ENCODE measurements at places on chromosomes 5 and 9.

DNA sequence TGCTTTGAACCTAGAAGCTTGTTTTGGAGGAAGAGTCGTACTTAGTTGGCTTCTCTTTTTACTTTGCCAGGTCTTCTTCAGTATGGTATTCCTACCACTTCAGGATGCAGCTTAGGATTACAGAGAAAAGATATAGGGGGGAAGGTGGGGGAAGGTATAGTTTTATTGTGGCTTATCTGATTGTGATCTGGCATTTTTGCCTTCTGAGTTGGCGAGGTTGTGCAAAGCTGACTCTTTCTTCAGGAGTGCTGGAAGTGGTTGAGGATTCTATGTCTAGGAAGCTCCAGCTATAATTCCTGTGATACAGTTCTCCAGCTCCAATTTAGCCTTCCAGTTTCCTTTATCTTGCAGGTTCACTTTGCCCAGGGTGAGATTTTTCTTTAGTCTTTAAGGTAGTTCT lies 7.0 kb downstream of the CDC42SE2 start:
- no peak for DNase-seq

- DNase-seq: peak; percentile 41
Measured at GRCh38 chr9:116687074-116687753, at the start of gene TRIM32. Gene TRIM32, plus strand, starts transcription at chr9:116687305. Its CDS starts 10,438 bp downstream, at chr9:116697743.

DNA sequence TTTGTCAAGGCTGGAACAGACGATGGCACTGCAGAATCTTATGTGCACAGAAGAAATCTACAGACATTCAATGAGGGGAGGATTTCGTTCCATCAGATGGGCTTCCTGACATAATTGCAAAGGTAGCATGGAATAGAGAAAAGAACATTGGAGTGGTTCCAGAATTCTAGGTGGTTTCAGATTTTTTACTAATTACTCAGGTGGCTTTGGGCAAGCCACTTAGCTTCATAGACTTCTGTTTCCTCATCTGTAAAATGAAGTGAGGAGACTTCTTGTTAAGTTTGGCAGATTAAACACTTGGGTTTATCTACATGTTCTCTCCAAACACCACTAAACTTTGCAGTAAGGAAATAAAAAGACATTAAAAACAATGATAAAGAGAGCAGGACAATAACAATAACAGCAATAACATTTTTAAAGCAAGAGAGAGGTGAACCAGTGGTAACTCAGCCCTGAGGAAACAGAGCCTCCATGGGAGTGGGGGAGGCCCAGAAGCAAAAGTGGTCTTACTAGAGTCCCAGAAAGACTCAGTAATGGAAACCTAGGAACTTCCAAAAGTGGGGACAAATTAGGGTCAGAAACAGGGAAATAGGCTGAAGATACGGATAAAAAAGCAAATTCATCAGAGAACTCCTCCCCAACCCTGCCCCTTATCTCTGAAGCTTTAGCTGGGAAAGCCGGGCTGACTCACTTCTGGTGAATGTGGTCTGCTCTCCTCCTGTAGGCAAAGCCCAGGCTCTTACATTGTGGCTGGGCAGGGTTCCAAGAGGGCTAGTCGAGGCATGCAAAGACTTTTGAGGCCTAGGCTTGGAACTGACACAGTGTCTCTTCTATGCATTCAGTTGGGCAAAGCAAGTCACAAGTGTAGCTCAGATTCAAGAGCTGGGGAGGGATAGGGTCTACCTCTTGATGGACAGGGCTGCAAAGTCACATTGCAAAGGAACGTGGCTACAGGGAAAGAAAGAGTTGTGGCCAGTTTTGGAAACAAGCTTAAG lies 11.8 kb upstream of the ACTBL2 start:
- DNase-seq: peak; percentile 48

- no peak for DNase-seq
Measured at GRCh38 chr5:93675460-93676450, 65.6 kb downstream of the POU5F2 start.

GRCh38 chr5:112636751-112637150 lies 100.9 kb upstream of the APC start:
- DNase-seq: no peak

DNA sequence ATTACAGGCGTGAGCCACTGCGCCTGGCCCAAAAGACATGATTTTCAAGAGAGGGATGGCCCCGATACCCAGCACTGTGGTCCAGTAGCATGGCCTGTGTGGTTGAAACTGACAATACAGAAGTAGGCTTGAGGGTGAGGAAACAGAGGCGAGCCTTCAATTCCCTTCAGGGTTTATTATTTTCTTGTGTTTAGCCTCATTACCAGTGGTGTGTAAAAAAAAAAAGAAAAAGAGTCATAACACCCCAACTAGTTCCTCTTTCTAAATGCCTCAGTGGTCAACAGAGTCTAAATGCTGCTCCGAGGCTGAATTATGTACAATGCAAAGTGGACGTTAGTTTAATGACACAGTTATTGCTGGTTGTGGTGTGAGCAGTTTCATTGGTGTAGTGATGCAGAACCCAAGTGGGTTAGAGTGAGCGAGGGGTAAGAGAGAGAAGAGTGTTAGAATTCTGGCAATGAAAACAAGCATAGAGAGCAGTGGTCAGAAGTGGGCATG lies 58.8 kb downstream of the SNX30 start:
- no peak for DNase-seq

- DNase-seq: no peak
Measured at GRCh38 chr5:140339636-140340035, 6.8 kb downstream of the HBEGF start.

DNA sequence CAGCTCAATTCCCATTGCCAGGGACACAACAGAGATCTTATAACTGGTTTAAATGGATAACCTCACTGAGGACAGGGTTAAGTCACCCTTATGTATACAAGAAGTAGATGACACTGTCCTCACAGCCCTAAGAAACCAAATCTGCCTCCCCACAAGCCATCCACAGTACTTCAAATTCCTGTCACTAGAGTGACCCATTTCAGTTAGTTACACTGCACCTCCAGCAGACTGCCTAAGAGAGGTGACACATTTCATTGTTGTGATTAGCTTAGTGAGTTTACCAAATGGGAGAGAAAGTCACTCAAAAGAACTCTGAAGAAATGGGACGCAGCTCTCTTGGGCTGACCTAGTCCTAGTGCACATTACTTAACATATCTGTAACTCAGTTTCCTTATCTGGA lies 53.6 kb upstream of the HTR1A start:
- no peak for DNase-seq

GRCh38 chr9:98406469-98406868 lies 151.0 kb upstream of the TBC1D2 start:
- DNase-seq: no peak

DNA sequence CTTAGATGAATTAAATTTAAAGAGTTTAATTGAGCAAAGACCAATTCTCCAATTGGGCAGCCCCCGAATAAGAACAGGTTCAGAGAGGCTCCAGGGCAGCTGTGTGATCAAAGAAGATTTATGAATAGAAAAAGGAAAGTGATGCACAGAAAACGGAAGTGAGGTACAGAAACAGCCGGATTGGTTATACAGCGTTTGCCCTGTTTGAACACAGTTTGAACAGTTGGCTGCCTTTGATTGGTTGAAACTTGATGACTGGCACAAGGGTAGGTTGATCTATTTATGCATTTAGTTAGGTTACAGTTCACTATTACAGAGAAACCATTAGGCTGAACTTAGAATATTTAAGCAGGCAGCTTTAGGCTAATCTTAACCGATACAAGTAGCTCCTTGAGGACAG lies 29.5 kb downstream of the NIM1K start:
- no peak for DNase-seq

DNA sequence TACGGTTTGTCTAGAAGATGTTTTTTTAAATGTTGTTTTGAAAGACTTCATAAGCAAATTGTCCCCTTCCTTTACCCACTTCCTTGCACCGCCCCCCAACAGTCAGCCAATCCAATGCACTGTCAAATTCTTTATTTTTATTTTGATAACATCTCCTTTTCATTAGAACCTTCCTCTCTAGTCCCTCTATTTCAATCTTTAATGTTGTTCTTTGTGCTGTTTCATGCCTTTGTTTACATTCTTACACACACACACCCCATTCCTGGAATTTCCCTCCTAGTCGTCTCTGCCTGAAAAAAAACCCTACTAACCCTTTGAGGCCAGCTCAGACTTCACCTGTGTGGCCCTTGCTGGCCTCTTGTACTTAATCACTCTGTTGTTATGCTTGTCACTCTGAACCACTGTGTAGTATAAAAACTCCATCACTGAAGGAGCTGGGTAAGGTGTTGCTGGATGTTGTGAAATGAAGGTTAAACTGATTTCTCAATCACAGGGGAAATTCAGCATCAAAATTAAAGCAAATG lies 133.4 kb downstream of the UGCG start:
- DNase-seq: no peak

- no peak for DNase-seq
Measured at GRCh38 chr5:3742750-3743149, 147.1 kb downstream of the IRX1 start.

DNA sequence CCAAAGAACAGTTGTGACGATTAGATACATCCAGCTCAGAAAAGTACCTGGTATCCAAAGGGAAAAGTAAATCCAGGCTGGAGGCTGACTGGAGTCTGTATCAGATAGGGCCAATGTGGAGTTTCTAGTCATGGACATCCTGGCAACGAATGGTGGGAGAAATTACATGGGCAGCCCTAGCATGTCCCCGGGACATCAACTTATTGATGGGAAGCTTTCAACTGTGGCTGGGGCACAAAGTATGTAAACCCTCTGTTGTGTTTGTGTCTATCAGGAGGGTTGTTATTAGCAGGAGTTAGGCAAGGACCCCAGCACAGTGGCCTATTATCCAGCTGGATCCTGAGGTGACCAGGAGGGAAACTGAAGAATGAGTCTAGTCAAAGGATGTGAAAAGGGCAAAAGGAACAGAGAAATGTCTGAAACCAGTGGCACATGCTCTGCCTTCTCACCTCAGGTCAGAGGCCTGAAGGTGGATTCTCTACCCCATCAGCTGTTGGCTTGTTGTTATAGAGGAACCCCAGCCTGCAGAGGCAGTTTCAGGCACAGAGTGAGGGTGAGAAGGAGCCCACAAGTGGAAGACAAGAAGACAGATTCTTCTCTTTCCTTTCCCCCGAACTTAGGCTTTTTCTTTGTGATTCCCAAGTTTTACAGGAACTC lies 19.9 kb downstream of the IFNW1 start:
- DNase-seq: no peak

DNA sequence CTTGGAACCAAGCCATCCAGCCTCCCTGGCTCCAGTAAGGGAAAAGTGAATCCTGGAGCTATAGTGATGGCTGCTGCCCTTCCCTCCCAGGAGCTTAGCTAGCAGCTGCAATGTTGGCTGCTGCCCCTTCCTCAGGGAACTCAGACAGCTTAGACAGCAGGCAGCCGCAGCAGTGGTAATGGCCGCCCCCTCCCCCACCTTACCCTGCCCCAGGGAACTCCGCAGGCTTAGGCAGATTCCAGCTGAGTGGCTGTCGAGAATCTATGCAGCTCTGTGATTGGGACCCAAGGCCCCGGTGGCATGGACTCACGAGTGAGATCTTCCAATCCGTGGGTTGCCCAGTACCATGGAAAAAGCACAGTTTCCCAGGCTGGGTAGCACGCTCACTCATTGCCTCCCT lies 378.6 kb downstream of the NNT start:
- no peak for DNase-seq

- DNase-seq: no peak
Measured at GRCh38 chr5:82925061-82925411, 152.2 kb downstream of the TMEM167A start.

DNA sequence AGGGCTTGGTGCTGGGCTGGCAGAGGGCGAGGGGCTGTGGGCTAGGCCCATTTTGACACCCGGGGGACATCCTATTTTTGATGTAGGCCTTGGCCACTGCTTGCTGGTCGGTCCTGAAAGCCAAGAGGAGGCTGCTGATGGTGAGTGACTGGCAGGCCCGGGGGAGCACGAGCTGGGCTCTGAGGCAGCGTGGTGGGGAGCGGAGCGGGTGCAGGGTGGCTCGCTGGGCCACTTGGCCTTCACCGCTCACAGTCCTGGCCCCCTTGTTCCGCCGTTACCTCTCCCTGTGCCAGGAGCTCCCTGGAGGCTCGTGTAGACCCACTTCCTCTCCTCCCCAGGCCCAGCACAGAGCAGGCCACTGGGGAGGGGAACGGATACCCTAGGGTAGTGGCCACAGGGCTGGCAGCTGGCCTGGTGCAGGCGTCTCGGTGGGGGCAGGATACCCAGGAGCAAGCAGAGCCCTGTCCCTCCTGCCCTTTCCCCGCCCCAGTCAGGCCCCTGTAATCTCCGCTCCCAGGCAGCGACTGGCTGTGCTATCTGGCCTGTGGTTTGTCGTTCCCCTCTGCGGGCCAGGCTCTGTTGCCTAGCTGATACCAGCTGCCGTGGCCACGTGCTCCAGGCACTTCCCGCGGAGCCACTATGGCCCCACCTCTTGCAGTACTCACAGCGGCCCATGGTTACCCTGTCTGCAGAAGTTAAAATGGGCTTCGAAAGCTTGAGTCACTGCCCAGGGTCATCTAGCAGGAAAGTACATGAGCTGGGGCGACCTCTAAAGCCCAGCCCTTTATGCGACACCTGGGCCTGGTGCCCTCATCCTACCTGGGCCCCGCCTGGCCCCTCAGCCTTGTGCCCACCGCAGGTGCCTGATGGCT lies 11.7 kb upstream of the DOLPP1 start:
- no peak for DNase-seq

- no peak for DNase-seq
Measured at GRCh38 chr5:128413356-128413755, 124.7 kb downstream of the FBN2 start.

GRCh38 chr5:102341681-102342288 lies 45.7 kb upstream of the SLCO4C1 start:
- DNase-seq: no peak

GRCh38 chr5:178163772-178164735 lies 10.4 kb upstream of the NHP2 start:
- DNase-seq: no peak

DNA sequence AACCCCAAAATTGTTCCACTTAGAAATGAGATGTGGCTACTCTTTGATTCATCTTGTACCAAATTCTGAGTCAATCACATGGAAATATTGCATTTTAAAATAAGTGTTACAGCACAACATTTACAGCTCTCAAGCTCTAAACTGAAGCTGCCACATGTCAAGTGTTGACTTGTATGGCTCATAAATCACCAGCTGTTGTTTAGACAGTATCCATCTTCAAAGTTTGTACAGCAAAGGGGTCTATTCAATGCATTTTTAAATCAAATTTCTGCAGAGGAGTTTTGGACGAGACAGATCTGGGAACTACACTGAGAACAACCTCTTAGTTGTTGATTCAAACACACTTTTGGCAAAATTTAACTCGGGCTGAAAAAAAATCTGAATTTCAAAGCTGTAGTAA lies 31.4 kb downstream of the CHSY3 start:
- DNase-seq: no peak

GRCh38 chr5:106321242-106321641 lies 1349.5 kb downstream of the EFNA5 start:
- no peak for DNase-seq

DNA sequence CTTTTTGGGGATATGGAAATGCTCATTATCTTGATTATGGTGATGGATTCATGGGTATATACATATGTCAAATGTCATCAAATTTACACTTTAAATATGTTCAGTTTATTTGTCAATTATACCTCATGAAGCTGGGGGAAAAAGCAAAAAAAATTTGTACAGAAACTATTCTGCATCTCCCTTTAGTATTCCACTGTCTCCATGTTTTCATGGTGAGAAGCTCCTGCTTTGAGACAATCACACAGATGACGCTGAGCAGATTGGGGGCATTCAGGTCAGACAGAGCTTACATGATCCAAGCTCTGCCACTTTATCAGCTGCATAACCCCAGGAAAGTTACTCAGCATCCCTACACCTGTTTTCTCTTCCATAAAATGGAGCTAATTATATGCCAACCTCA lies 101.5 kb downstream of the PLPPR1 start:
- no peak for DNase-seq

- DNase-seq: no peak
Measured at GRCh38 chr9:112621018-112621655, 96.8 kb downstream of the INIP start.

All from brain pericyte (primary cell).